ENCODE measurements at places on chromosomes 7 and 10.

DNA sequence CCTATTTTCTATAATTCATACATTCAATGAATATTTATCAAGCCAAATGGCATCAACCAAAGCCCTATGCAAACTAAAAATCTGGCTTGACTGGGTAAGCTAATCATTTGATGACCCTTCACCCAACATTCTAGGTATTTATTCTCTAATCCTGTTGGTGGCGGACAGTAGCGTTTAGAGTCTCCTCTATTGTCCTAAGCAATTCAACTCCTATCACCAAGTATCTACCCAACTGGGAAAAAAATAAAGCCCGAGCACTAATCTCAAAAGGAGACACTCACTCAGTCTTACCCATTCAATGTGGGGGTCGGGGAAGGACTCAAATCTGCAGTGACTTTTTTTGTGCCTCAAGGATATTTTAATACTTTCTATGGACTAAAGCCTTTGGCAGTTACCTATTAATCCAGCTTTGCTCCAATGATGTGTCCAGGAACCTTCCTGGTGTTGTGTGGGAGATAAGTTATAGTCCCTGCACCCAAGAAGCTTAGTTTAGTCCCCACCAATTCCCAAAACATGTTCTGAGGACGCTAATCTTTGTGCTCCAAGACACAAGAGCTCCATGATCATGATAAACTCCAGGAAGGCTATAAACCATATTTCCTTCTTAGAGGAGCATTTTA is 30.6 kb downstream of the DNMBP start:
- DNase-seq, result no peak

DNA sequence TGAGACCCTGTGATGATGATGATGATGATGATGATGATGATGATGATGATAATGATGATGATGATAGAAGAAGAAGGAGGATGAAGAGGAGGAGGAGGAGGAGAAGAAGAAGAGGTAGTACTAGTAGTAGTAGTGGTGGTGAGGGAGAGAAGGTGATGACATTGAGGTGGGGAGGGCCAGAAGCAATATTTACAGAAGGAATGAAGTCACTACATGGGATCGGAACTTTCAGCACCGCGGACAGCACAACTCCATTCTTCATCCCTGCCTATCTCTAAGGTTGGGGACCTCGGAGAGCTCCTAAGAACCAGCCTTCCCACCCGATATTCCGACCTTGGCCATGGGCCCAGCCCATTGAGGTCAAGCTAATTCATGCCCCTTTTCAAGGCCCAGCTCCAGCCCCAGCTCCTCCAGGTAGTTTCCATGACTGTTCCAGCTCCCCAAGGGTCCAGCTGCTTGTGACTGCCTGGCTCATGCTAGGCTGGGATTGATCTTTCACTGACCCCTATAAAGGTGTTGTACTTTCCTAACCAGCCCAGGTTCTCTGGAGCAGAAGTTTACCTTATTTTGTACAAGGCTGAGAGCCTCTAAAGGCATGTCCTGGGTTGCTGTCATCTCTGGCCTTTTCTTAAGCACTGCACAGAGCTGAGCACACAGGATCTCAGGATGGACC is 10.3 kb downstream of the CRHR2 start:
- no peak for DNase-seq

- no peak for DNase-seq
These were observed 77.0 kb downstream of the PFKFB3 start for GRCh38 chr10:6279540-6280267.

DNA sequence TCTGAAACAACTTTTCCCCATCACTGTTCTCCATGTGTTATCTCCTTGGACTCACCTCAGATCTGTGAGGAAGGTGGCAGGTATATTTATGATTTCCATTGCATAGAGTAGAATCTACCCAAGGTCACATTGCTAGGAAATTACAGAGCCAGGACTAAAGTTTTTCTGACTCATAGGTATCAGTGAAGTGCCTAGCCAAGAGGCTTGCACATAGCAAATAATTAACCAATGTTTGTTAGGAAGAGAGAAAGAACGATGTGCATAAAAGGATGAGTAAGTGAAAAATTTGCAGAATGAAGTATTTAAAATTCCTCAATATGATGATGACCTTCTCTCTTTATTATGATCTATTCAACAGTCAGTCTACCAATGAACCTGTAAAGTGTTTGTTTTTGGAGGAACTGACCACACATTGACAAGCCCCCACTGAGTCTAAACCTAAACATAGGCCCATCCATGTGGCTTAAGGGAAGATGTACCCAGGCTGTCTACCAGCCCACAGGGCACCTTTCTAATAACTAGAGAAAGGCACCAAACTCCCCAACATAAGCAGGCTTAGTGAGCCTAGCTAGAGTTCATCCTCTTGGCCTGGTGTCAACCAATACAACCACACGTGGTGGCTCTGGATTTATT is 252.9 kb upstream of the ZMIZ1 start:
- DNase-seq, result no peak

DNA sequence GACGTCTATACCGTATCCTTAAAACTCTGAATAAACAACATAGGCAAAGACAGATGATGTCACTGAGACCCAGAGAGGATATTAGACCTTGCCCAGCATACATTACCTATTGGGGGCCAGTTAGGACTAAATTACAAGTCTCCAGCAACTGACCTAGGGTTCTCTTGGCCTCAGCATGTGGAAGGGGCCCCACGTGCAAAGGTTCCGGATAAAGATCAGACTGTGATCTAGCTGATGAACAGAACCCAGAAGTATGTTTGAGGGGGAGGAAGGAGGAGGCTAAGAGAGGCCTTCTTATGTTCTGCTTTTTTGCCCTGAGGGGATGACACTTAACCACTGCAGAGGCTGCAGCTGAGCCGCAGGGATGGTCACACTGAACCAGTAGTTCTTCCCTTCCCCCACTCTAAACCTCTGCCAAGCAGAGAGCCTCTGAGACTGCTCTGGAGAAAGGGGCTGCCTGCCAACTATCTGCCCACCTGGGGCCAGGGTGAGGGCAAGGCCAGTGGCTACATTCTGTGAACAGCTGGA is 24.0 kb upstream of the KMT2C start:
- DNase-seq, result no peak

DNA sequence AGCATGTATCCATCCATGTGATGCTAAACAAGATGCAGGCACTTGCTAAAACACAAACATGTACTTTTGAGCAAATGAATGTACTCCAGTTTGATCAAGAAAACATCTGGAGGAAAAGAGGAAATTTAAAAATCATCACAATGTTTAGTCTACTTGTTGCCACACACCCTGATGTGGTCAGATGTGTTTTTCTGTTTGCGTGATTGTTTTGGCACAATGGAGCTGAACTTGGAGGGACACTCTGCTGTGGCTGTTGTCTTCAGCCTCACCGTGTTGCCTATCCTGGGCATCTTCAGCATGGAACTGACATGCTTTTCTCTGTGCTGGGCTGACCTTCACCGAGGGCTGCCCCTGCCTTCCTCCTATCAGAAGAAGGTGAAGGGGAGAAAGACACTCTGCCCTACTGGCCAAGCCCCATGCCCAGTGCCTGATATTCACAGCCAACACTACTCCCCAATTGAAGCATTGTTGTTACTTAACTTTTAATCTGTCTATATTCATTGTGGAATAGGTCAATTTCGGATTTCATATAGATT is 268.3 kb upstream of the IGFBP3 start:
- no peak for DNase-seq

DNA sequence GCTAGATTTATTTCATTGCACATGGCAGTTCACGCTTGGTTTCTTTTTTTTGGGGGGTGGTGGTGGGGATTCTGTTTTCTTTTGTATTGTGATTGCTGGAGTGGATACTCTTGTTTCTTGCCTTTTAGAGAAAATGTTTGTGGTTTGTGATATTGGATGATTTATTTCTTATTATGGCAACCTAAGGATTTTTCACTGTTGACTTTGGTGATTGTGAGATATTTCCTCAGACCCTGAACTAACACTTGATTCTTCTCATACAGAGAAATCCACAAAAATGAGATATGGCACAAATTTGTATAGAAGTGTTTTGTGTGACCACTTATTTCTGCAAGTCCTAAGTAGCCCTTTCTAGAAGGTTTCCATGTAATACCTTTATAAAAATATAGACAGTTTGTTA is 871.1 kb downstream of the LRMDA start:
- DNase-seq, result peak; percentile 21

- DNase-seq, result no peak
These were observed 42.4 kb downstream of the PRPF18 start for GRCh38 chr10:13629116-13629515.

DNA sequence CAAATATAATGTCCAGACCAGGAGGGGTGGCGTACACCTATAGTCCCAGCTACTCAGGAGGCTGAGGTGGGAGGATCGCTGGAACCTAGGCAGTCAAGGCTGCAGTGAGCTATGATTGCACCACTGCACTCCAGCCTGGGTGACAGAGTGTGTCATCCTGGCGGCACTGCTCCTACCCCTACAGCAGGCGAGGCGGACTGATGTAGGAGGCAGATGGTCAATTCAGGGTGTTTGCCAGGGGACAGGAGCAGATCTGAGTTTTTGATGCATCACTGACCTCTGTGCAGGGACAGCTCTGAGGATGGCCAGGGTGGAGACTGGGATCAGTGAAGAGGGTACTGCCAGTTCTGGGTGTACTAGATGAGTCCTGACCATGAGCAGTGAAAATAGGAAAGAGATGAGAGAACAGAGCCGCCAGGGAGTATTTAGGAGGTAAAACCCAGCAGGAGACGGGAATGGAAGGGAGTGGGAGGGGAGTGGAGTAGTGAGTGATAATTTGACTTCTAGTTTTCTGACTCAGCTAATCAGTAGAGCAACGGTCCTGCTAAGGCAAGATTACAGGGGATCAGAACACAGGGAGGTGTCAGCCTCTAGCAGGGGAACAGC is 75.3 kb downstream of the HIP1 start:
- no peak for DNase-seq

- no peak for DNase-seq
These were observed 485 bp downstream of the ALOX5 start for GRCh38 chr10:45374350-45375052.

GRCh38 chr10:99430116-99430450 is 341 bp downstream of the GOT1 start:
- DNase-seq, result no peak

DNA sequence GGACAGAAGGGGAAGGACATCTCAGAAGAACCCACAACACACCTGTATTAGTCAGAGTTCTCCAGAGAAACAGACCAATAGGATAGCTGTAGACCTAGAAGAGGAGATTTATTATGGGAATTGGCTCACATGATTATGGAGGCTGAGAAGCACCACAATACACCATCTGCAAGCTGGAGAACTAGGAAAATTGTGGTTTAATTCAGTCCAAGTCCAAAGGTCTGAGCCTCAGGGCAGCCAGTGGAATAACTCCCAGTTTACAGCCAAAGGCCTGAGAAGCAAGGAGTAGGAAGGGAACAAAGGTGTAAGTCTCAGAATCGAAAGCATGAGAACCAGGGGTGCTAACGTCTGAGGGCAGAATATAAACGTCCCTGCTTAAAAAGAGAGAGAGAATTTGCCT is 99.6 kb upstream of the AUTS2 start:
- no peak for DNase-seq

- no peak for DNase-seq
These were observed 148.8 kb downstream of the PPP1R9A start for GRCh38 chr7:95056107-95056739.

- DNase-seq, result no peak
These were observed 482 bp downstream of the CCDC6 start for GRCh38 chr10:59905731-59906416.

GRCh38 chr7:76513817-76514799 is 3.8 kb downstream of the UPK3B start:
- DNase-seq, result no peak

All from NCI-H187 treated with DMSO at 0.1 percent for 48 hours (cell line).